ENCODE measurements at places on chromosomes 3 and 15. TPM values are rescaled to one million over a fixed set of nuclear protein-coding genes. Genes with fewer than 3 reads are reported as not detected.

The ACKR4 gene
- 0.23 TPM for total RNA-seq

The IL17RB gene
- total RNA-seq = not detected

The GOLGA8T gene
- total RNA-seq = not detected

The MKRN2OS gene
- total RNA-seq = not detected

The LYZL4 gene
- not detected for total RNA-seq

The ARF4 gene
- total RNA-seq = 373 TPM

The CFAP100 gene
- not detected for total RNA-seq

The DPH3 gene
- 14.6 TPM for total RNA-seq

The CHRD gene
- total RNA-seq = 1.5 TPM

The RARRES1 gene
- 12.7 TPM for total RNA-seq

The RPP25 gene
- 24.8 TPM for total RNA-seq

The SLC22A13 gene
- total RNA-seq = not detected

The CLRN1 gene
- total RNA-seq = not detected

The SH2D7 gene
- not detected for total RNA-seq

The SERINC4 gene
- not detected for total RNA-seq

The LMLN gene
- 3.1 TPM for total RNA-seq

The EPHA3 gene
- total RNA-seq = 1.9 TPM

The RNU5B-1 gene
- total RNA-seq = not detected

The VILL gene
- 7.0 TPM for total RNA-seq

The TRIM71 gene
- 1.5 TPM for total RNA-seq

The TM4SF4 gene
- not detected for total RNA-seq

The GOLGA6L4 gene
- total RNA-seq = under 0.01 TPM

The C2CD4A gene
- 0.12 TPM for total RNA-seq

The CACNA2D3 gene
- not detected for total RNA-seq

The LRRC31 gene
- not detected for total RNA-seq

The LMAN1L gene
- not detected for total RNA-seq

The BNC1 gene
- total RNA-seq = 10.2 TPM

The CIP2A gene
- 3.8 TPM for total RNA-seq

The TNFAIP8L3 gene
- 14.4 TPM for total RNA-seq

The SSUH2 gene
- total RNA-seq = not detected

The PLSCR5 gene
- total RNA-seq = not detected

The GOLGA8G gene
- total RNA-seq = not detected

The ADGRG7 gene
- not detected for total RNA-seq

The INKA1 gene
- 11.9 TPM for total RNA-seq
